ENCODE measurements at places on chromosomes 4 and X.

DNA sequence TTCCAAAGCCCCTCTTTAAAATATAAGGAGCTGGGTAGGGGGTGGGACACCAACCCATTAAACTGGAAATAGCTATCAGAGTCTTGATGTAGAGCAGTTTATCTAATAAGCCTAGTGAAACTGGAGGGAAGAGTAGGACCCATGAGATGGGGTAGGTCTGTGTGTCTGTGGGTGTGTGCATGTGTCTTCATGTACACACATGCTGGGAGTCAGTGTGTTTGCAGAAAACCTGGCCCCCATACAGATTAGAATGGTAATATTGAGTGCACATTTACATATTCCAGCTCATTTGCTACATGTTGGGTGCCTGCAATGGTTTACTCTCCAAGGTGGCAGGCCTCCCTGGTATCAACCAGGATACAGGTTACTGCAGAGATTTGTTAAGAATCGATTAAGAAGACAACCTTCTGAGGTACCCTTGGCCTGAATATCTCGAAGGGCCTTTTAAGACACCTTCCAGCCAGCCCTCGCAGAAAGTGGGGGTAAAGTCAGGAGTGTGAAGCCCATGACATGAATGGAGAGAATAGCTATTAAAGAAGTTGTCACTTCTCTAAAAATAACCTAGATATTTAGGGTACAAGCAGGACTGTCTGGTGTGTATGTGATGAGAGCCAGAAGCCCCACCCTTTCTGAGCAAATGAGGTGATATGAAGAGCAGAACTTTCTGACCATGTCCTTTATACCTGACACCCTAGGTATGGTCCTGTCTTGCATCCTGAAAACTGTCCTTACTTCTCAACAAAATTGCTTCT is 75.7 kb upstream of the TEX13D start:
- DNase-seq: no peak

- DNase-seq: no peak
These were observed 169.9 kb upstream of the LDB2 start for GRCh38 chr4:17068392-17068791.

- no peak for DNase-seq
These were observed 52.1 kb downstream of the ZNF157 start for GRCh38 chrX:47422444-47422843.

GRCh38 chr4:30172416-30172815 is 547.8 kb upstream of the PCDH7 start:
- DNase-seq: no peak

GRCh38 chrX:43148305-43148704 is 370.3 kb upstream of the PPP1R2C start:
- DNase-seq: no peak

DNA sequence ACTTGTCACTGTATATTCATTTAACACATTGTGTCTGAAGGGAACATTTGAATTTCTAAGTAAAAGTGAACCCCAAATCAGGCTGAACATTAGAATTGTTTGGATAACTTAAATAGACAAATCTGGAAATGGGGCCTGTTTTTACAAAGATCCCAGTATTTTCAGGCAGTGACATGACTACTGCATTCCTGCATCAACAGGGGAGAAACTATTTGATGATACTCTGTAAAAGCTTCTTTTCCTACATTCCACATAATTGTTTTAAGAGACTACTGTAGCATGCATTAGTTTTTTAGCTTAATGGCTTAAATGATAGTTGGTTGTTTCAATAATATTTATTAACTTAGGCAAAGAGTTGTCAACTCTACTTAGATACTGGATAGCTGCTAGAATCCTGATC is 127.0 kb downstream of the PDS5A start:
- DNase-seq: no peak

GRCh38 chrX:111375747-111376146 is 36.2 kb downstream of the DCX start:
- no peak for DNase-seq

- no peak for DNase-seq
These were observed 41.6 kb downstream of the HMX1 start for GRCh38 chr4:8830056-8830455.

DNA sequence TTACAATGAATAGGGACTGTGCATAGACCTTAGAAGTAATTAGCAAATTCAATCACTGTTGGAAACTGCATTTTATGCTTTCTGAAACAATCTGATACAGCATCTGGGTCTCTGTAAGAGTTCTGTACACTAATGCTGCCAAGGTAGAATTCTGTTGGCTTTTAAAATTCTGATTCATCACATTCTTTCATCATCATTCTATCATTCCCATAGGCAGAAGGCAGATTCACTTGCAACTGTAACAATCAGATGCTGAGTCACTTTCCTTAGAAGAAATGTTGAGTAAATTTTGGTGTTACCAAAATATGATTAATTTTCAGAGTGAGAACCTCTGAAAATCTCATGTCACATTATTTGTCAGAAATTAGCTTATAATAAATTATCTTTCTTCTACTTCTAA is 267.2 kb downstream of the MAPK10 start:
- peak; percentile 54 for DNase-seq

DNA sequence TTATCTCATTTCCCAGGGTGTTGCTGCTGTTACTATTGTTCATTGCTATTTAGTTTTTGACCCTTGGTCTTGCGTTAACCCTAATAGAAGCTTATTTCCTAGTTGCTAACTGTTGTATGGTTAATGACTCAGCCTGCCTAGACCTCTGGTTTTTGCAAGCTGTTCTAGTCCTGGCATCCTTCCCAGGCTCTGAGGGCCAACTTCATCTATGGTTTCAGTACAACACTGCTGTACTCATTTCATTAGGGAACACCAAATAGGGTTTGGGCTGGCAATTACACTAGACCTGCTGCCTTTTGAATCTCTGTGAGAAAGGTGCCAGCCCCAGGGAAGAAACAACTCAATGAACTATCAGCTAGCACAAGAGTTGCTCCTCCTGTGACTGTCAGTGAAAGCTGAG is 59.6 kb downstream of the DCX start:
- peak; percentile 23 for DNase-seq

GRCh38 chr4:19650903-19651864 is 600.5 kb upstream of the SLIT2 start:
- no peak for DNase-seq

DNA sequence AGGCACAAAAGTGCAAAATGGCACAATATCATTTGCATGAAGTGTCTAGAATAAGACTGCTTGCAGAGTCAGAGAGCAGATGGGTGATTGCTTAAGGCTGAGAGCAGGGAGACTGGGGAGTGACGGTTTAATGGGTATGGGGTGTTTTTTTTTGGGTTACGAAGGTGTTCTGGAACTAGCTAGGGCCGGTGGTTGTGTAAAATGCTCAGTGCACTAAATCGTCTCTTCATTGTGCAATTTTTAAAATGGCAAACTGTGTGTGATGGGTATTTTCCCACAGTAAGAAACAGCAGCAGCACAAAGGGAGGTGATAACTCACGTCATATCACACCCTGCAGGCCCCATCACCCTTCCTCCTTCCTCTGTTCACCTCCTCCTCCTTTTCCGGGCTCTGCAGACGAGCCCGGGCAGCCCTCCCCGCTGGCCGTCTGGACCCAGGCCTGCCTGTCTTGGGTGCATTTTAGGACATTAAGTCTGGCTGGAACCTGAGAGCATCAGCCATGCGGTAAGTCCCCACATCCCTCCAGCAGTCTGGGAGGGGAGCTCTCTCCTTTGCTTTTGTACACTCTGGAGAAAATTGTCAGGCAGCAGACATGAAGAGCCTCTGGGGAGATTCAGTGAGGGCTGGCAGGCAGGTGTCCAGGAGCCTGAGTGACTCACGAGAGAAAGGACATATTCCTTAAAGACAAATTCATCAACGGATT is 42.7 kb downstream of the ASMT start:
- no peak for DNase-seq

- no peak for DNase-seq
These were observed at the start of gene SFRP2 for GRCh38 chr4:153788413-153789276. Gene SFRP2 (minus strand): TSS chr4:153789083. CDS start chr4:153788835, 248 bp downstream.

DNA sequence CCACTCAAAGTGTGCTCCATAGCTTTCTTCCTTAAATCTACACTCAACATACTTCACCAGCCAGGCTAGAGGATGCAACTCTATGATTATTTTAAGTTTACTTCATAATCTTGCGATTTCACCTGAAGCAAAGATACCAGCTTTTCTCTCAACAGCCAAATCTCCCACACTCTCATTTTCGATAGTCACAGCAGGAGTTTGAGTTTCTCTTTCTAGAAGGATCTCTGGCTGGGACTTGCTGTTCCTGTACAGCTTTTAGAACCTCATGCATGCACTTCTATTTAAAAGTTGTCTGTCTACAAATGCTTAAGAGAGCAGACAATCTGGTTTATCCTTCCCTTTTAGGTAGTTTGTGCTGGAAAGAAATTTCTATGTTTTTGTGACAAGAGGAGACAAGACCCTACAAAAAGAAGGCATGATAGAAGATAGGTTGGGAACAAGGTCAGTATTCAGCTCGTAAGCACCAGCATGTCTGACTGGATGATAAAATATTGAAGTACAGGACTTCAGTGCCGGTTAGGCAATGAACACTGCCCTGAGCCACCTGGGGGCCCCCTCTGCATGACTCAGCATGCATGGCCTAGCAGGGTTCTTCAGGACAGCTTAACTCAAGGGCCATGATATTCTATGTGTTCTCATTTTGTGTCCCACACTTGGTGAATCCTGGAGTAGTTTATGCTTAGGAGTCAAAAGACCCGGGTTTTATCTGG is 65.6 kb downstream of the ATXN3L start:
- DNase-seq: no peak

DNA sequence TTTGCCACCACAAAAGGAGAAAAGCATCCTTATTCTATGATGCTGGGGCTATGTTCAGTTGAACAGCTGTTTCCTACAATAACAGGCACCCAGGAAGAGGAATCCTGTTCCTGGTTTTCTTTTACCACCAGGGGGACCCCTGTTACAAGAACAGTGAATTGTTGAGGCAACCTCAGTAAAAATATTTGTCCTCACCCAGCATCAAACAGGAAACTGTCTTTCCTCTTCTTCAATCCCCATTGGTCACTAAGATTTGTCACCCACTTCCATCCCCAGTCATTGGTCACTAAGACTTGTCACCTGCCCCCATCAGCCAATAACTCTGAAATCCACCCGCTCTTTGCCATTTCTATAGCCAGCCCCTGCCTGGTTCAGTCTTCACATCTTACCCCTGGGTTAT is 143.5 kb upstream of the GALNT7 start:
- peak; percentile 52 for DNase-seq

- no peak for DNase-seq
These were observed 62.3 kb upstream of the LNX1 start for GRCh38 chr4:53653484-53654053.

DNA sequence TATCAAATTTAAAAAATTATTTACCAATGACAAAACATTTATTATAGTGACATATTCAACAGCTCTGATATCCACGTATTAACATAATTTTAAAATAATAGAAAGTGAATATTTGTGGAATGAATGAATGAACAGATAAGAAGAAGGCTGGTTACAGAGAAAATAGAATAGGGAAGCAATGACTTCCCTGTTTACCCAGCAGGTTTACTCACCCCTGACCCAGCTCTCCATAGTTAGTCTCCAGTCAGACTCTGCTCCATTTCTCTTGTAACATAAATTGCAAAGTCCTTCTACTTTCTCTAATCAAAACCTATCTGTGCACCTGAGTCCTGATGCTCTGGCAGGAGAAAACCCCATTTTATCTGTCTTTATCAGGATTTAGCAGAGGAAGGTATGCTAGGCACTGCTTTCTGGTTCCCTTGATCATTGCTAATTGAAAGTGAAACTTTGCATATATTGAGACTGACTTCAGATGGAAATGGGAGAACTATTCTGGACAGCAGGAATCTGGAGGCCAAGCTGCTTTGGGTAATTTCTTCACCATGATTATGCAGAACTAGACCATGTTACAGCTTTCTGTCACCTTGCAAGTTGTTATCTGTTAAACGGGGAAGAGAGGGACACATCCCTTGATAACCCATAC is 363.0 kb downstream of the FAT4 start:
- DNase-seq: no peak

DNA sequence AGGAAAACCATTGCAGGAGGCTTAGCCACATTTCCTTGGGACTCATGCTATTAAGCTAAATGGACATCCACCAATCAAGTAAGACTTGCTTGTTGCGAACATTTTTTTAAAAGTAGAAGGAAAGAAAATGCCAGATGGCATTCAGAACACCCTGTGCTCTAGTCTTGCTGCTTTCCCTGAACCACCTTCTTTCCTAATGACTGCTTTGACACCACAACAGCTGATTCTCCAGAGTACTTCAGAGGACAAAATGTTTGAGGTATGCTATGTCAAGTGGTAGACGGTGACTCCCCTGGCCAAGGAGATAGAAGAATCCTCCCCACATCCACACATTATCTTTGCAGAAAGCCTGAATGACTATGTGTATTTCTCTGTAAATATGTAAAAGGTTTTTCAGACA is 65.4 kb downstream of the ANK2 start:
- no peak for DNase-seq

DNA sequence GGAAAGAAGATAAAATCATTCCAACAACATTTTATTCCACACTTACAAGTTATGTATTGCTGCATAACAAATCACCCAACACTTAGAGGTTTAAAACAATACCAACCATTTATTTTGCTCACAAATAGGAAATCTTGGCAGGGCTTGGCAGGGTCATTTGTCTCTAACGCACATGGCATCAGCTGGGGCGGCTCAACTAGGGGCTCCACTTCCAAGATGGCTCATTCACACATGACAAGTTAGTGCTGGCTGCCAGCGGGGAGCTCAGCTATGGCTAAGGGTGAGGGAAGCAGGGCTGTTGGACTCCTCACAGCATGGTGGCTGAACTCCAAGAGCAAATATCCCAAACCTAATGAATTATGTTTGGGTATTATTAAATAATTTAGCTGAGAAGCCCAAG is 377.0 kb downstream of the ZNF674 start:
- no peak for DNase-seq

DNA sequence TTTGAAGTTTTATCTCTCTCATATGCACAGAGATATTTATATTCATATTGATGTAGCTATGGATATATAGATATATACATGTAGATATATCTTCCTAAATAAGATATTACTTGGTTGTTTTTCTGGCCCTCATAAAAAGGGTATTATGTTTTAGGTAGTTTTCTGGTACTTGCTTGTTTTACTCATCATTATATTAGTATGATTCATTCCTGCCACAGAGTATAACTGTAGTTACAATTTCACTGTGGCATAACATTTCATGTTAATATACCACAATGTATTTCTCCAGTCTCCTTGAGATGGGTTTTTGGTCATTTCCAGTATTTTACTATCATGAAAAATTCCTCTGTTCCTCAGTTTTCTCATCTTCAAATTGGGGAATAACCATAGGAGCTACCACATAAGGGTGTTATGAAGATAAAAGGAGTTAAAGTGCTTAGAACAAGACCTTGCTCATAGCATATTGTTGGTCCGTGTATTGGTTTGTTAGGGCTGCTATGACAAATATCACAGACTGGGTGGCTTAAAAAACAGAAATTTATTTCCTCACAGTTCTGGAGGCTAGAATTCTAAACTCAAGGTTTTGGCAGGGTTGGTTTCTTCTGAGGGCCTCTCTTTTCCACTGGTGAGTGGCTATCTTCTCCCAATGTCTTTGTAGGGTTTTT is 129.7 kb downstream of the TMEM164 start:
- no peak for DNase-seq

DNA sequence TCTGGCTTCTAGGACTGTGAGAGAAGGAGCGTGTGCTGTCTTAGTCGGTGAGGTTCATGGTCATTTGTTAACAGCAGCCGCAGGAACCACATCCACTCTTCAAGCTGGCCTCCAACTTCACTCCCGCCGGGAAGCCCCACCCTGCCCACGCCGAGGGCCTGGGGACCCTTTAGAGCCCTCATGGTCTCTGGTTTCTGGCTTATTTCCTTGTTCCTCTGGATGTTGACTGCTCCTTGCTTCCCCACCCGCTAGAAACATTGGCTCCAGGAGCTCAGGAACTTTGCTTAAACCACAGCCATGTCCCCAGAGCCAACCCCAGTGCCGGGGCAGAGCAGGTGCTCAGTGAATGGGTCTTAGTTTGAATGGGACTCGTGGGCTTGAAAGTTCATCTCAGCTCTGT is 40.8 kb downstream of the HTRA3 start:
- DNase-seq: no peak
